ENCODE measurements at places on chromosomes 1 and 21.
A peak's percentile ranks its signal among the peaks of the same experiment; 100 is the strongest.

GRCh38 chr1:185960422-185961321 is 226.5 kb downstream of the HMCN1 start:
- peak; percentile 19 for DNase-seq

DNA sequence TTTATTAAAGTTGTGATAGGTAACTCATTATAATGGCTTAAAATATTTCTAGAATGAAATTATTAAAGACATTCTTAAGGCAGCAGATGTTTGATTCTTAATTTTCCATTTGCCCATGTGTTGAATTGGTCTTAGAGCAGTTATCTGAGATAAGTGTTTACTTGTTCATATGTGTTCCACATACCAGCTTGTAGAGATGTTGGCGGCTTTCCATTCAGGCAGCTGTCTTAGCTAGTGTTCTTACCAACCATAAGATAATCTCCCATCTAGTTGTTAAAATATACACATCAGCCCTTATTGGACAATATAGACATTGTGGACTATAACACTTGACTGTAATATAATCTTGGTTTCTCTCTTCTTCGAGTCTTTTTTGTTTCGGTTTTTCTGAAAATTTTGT is 1372.9 kb upstream of the ADGRL2 start:
- DNase-seq: peak; percentile 16

DNA sequence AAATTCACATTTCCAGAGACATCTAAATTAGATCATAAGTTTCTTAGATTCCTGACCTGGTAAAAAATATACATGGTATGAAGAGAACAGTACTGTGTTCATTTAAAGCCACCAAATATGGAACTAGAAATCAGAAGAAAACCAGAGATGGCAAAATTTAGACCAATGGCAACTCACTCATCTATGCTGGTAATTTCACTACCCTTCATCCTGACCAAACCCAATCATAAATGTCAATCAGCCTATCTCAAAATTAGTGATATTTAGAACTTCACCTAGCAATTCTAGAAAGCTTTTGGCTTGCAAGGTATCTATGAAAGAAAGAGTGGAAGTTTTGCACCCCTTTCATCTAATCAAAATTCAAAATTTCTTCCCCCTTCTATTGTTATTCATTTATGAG is 107.7 kb downstream of the NIBAN1 start:
- no peak for DNase-seq

- no peak for DNase-seq
These were observed 1.0 kb downstream of the CORT start for GRCh38 chr1:10450836-10451235.

- DNase-seq: no peak
These were observed 5.6 kb downstream of the SH3BGRL3 start for GRCh38 chr1:26285366-26286063.

GRCh38 chr21:23743821-23744220 is 1863.5 kb downstream of the MRPL39 start:
- no peak for DNase-seq
